ENCODE measurements at places on chromosomes 5 and 9.

GRCh38 chr5:73193592-73193991 is 20.6 kb downstream of the TMEM174 start:
- DNase-seq, result no peak

GRCh38 chr9:94703488-94704140 is 22.9 kb upstream of the AOPEP start:
- peak; percentile 26 for DNase-seq

DNA sequence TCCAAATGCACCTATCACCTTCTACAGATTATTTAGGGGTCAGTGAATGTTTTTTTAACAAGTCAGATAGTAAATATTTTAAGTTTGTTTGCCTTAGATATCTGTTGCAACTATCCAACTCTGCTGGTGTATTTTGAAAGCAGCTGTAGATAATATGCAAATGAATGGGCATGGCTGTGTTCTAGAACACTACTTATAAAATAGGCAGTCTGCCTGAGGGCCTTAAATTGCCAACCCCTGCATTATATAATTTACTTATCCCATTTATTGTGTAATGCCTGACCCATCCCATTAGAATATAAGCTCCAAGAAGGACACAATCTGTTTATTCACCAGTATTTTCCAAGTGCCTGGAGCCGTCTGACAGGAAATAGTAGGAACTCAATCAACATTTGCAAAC is 149.0 kb downstream of the TTC39B start:
- no peak for DNase-seq

DNA sequence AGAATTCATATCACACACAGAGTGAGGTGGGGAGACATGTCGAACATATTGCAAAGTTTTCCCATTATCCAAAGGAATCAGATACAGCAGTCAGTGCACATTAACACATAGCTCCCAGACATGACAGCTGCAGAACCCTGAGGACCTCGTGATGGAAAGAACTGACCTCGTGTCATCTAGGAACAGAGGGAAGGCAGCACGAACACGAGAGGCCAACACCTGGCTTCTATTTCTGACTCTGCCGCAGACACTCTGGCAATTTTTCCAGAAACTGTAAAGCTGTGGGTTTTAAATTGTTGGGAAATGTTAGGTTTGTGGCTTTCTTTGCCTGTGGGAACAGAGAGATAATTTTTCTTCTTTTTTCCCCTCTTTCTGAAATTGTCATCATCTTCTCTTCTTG is 315.0 kb upstream of the PIK3R1 start:
- DNase-seq, result no peak

DNA sequence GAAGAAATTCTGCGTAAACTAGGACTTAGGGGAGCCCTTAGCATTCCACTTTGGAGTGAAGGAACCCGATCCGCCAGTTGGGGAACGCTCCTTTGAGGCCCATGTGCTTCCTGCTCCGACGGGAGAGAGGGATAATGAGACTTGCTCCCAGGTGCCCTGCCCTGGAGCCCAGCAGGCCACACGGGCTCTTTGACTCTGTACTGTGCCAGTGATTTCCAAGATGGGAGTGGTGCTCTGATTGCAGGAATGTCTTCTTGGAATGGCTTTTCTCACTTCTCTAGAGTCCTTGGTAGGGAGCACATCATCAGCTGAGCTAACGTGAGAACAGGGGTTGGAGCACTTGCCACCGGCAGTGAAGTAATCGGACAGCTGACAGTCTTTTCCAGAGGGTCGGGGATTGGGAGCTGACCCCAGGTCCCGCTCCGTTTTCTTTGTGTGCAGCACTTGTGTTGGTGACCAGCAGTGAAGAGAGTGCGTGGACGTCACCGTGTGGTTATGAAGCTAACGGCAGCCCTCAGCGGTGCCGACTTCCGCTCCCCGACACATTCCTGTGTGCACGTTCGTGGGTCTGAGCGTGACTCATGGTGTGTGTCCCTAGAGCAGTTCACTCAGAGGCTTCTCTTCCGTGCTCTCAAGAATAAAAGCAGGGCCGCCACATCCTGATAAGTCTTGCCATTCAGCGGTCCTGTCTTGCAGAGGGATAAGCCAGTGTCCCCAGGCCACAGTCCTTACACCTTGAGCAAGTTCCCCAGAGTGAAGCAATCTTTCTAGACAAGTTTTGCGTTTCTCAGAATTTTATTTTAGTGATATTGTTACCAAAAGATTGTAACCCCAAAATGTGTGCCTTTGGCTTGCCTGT is 25.6 kb downstream of the ABL1 start:
- peak; percentile 81 for DNase-seq

- DNase-seq, result no peak
Measured at GRCh38 chr5:15796557-15796956, 296.6 kb downstream of the FBXL7 start.

- no peak for DNase-seq
Measured at GRCh38 chr9:107174441-107174840, 108.6 kb upstream of the RAD23B start.

- peak; percentile 76 for DNase-seq
Measured at GRCh38 chr5:68456756-68457217, 241.2 kb downstream of the PIK3R1 start.

- DNase-seq, result no peak
Measured at GRCh38 chr5:30650311-30650710, 543.2 kb upstream of the CDH6 start.

- no peak for DNase-seq
Measured at GRCh38 chr5:4212981-4213819, 617.6 kb downstream of the IRX1 start.

DNA sequence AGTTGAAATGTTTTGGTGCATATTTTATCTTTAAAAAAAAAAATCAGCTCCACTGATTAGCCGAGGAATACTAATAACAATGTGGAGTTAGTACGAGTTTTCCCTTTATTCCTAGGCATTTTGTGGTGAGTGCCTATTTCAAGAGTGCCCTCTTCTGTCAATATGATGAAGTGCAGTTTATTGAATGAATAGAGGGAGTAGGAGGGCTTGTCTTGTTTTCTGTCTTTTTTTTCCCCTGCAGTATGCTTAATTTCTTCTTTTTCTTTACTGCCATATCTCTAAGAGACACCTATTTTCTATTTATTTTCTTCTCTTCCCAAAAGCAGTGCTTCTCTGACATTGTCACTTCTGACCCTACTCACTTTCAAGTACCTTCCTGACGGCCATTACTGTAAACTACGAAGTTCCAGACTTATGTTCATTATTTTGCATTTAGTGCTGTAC is 169.6 kb upstream of the PITX1 start:
- no peak for DNase-seq

- DNase-seq, result no peak
Measured at GRCh38 chr9:112531666-112532282, 45.1 kb downstream of the KIAA1958 start.

- DNase-seq, result no peak
Measured at GRCh38 chr9:135519179-135519971, 1.9 kb upstream of the LCN1 start.

GRCh38 chr5:178429156-178429468 is 161.1 kb downstream of the COL23A1 start:
- no peak for DNase-seq

DNA sequence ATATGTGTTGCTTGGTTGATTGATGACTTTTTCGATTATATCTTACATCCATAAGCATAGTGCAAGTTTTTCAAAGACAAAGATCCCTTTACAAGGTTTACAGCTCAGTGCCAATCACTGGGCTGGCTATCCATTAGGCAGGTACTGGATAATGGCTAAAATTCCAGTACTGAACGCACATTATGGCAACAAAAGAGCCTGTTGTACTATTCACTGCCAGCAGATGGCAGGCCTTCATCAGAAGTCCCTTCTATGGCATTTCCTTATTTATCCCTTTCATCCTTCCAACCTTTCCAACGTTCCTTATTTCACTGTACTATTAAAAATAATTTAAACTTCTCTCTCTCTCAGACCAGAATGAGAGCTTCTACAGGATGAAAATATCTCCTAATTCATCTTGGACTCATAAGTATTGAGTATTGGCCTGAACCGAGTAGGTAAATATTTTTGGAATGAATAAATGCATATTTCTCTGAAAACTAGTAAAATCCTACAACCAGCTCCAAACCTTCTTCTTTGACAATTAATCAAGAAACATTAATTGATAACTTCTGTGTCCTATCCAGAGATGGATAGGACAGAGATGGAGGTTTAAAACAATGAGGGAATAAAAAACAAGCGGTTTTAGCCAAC is 6.7 kb upstream of the WNT8A start:
- peak; percentile 82 for DNase-seq

DNA sequence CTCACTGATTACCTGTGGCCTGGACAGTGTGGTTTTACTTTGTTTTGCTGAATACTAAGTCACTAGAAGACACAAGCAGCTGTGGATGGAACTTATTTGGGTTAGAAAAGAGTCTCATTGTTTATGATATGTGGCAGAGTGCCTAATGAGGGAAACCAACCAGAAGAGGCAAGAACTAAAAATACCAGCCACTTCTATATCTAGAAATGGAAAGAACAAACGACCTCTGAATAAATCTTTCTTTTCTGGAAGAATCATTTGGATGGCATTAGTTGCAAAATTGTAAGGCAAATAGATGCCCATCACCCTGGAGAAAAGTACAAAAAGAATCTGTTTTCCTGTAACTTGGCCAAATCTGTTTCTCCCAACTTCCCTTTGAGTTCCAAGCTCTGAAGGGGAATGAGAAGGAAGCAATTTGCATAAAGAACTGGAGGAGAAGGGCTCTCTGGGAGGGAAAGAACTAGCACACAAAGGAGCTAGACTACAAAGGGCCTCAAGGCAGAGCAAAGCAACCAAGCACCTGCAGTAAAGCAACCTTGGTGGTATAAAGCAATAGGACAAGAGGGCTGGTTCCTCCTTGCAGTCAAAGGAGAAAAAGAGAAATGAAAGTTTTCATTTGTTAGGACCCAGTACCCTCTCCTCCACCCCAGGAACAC is 455.4 kb downstream of the CAAP1 start:
- DNase-seq, result no peak

DNA sequence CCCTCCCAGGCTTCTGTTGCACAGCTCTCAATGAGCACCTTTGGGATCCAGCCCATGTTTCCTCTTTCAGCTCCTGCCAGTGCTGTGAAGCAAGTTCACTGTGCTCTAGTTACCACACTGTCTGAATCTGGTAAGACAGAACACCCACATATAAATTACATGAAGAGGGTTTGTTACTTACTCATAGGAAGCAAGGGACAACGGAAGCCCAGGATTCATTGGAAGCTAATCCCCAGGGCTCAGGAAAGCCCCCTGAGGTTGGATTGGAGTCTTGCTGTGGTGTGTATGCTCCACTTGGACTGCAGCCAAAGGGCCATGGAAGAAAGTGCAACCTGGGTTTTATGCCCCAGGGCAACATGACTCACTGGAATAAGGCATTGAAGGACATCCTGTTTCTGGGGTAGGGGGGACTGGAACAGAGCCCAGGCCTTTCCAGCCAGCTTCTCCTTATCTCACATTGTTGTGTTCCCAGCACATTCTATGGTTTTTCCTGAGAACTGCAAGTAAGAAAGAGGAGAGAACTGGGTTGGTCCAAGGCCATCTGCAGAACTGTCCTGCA is 15.6 kb upstream of the CLK4 start:
- DNase-seq, result peak; percentile 31

GRCh38 chr9:86061972-86062739 is 37.2 kb downstream of the GOLM1 start:
- DNase-seq, result no peak

- no peak for DNase-seq
Measured at GRCh38 chr5:107331312-107331711, 339.4 kb downstream of the EFNA5 start.

DNA sequence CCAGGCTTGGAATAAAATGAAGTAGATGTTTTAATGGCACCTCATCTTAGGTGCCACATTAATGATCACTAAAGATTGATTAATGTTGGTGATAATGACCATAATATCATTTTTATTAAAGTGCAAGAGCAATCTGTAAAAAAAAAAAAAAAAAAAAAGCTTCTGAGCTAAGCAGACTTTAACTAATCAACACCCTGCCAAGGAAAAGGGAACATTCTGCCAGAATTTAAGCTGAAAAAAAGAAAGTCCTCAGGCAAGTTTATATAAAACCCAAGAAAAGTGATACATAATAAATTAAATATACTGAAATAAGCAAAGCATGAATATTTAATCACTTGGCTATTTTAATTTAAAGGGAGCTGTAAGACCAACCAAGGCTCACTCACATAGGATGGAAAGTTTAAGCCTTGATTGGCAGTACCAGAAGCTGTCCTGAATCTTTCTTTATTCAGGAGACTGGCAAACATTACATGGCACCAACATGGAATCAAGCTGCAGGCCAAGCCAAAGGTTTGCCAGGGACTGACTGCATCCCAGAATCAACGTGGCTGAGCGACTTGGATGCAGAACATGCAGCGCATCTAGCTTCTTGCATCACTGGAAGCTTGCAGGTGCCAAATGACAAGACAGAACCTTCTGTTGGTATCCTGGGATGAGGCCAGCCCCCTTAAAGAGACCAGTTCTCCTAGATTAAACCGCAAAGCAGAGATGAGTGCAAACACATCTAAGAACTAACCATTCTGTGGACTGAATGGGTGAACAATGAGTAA is 413.6 kb downstream of the ENC1 start:
- no peak for DNase-seq

DNA sequence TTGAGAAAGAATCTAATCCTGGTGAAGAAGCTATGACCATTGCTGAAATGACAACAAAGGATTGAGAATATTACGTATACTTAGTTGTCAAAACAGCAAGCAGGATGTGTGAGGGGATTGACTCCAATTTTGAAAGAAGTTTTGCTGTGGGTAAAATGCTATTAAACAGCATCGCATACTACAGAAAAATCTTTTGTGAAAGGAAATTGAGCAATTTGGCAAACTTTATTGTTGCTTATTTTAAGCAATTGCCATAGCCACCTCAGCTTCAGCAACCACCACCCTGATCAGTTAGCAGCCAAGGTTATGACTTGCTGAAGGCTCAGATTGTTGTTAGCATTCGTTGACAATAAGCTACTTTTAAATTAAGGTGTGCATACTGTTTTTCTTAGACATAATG is 22.5 kb upstream of the ARL14EPL start:
- no peak for DNase-seq

DNA sequence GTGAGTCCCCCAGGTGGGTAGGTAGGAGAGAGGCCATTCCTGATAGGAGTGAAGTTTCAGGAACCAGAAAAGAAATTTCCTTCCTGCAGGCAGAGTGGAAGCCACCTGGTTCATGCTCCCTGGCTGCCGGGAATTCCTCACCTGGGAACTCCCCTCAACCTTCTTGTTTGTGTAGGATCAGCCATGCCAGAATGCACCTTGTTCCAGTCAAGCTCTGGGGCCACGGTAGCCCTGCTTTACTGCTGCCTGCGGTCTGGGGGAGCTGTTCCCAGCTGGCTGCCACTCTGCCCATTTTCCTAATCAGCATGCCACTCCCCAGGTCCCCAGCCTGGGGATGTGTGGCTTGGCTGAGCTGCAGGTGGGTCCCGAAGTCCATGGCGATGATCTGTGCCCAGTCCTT is 18.7 kb upstream of the B4GALT1 start:
- peak; percentile 63 for DNase-seq

GRCh38 chr5:136420168-136420898 is 55.0 kb upstream of the TRPC7 start:
- no peak for DNase-seq

- no peak for DNase-seq
Measured at GRCh38 chr5:150289551-150290390, at the start of gene CAMK2A. Gene CAMK2A, minus strand, starts transcription at chr5:150289773. Its CDS starts 148 bp downstream, at chr5:150289625.

DNA sequence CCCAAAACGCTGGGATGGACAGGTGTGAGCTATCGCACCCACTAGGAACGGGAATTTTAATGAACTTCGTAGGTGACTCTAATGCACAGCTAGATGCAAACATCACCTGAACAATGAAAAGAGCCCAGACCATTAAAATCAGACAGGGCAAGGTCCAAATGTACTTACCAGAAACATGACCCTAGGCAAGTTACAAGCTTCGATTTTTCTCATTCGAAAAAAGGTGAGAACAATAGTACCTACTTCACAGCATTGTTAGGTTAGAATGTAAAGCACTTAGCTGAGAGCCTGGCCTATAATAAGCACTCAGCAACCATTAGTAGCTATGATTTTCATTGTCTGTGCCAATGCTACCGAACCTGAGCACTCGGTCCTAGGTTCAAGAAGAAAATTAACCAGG is 5.8 kb upstream of the KLHL3 start:
- no peak for DNase-seq

Measured in hepatocyte (in vitro differentiated cells).